ENCODE measurements at places on chromosomes 5 and 9. TPM values are rescaled to one million over a fixed set of nuclear protein-coding genes. Genes with fewer than 3 reads are reported as not detected.

DNA sequence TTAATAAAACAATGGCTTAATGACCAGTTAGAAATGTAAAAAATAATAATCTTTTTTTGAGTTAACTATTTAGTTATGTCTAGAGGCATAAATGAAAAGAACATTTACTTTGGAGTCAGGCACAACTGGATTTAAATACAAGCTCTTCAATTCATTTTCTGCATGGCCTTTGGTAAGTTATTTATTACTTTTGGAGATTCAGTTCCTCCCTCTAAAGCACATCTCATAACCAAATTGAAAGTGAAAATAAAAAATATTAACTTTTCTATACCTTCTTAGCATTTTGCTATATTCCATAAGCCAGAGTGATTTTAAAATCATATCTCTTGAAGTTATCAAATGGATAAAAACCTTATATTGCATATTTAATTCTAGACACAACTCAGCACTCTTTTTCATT lies 434.9 kb upstream of the SMARCA2 start:
- H3K4me3 ChIP-seq = no peak overlapping the region
- H3K36me3 ChIP-seq = no peaks in the 10 kb centered on the region
- no peak overlapping the region for H3K27ac ChIP-seq
- no peaks in the 10 kb centered on the region for H3K27me3 ChIP-seq

- H3K27me3 ChIP-seq = peaks cover 39% of the 10 kb centered on the region
- no peaks in the 10 kb centered on the region for H3K36me3 ChIP-seq
- H3K4me1 ChIP-seq = no peaks in the 10 kb centered on the region
- DNase-seq = no peak
- H3K4me3 ChIP-seq = no peak overlapping the region
Measured at GRCh38 chr5:63959177-63959982, 2.9 kb downstream of the HTR1A start.

- H3K27ac ChIP-seq = no peak overlapping the region
- H3K4me1 ChIP-seq = no peaks in the 10 kb centered on the region
- H3K27me3 ChIP-seq = no peaks in the 10 kb centered on the region
- H3K4me3 ChIP-seq = no peak overlapping the region
Measured at GRCh38 chr5:131218392-131218791, 45.5 kb upstream of the CDC42SE2 start.

DNA sequence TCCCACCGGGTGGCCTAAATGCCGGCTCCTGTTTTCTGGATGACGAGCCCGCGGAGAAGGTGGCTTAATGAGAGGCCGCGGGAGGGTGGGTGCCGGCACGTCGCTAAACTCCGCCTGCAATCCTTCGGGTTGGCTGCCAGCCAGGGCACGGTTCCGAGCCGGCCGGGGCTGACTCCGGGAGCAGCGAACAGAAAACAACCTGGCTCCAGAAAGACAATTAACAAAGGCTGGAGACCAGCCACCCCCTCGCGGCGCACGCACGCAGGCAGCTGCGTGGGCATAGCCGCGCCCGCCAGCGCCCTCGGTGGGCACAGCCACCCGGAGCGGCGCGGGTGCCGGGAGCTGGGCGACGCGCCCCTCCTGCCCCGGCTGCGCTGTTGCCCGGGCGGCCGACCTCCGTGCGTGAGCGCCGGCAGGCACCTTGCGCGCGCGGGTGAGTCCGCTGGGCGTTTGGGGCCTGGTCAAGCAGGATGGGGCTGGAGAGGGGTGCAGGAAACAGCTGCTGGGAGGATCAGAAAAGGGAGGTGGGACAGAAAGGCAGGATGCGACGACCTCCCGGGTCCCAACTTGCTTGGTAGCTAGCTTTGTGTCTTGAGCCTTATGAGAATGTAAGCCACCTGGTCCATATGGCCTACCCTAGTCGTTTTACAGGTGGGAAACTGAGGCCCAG lies at the start of gene ARHGEF37:
ARHGEF37 (plus strand) TSS at position 307 of the 670 bp plus-strand sequence. CDS start 16,272 bp downstream, outside the sequence.
- peaks cover 14% of the 10 kb centered on the region for H3K4me1 ChIP-seq
- peak within 1 kb of the TSS; percentile 31 for H3K4me3 ChIP-seq
- DNase-seq = no peak
- no peaks in the 10 kb centered on the region for H3K36me3 ChIP-seq

- H3K27me3 ChIP-seq = no peaks in the 10 kb centered on the region
- peak overlapping the region; percentile 99 for H3K27ac ChIP-seq
- H3K4me1 ChIP-seq = peaks cover 72% of the 10 kb centered on the region
Measured at GRCh38 chr9:114370251-114370967, 17.4 kb downstream of the AKNA start.

Gene CDX1
- total RNA-seq = 0.85 TPM

DNA sequence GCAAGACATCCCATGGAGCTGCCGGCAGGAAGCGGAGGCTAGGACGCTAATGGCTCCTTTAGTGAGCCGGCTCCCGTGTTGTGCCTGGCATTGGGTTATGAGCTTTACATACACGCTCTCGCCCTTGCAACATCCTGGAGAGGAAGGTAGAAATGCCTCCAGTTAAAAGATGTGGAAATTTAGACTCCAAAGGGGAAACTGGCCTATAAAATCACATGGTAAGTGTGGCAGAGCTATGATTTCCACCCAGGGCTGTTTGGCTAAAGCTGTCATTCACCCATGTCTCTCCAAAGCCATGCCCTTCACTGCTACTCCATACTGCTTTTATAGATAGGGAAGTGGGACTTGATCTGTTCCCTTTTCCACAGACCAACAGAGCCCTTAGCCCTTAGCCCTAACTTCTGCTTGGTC lies 5.2 kb downstream of the GM2A start:
- H3K4me3 ChIP-seq = no peak overlapping the region
- DNase-seq = no peak
- H3K4me1 ChIP-seq = peaks cover 16% of the 10 kb centered on the region
- H3K27me3 ChIP-seq = no peaks in the 10 kb centered on the region

Gene NR5A1
- 0.52 TPM for total RNA-seq

Gene CD180
- 1.3 TPM for total RNA-seq

DNA sequence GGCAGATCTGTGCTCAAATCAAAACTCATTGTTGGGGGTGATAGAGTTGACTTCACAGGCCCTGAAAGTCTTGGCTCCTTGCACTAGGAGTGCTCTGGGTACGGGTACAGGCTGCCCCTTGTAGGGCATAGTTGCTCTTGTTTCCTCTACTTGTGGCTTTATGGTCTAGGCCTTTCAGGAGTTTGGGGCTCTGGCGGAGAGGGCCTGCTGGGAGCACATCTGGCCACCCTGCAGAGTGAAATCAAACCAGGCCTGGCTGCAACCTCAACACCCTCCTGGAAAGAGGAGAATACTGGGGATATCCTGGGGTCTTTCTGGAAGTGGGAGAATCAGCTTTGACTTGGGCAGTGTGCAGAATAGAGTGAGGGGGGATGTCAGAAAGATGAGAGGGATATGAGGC lies 1.5 kb downstream of the TGFBI start:
- H3K4me1 ChIP-seq = peaks cover 7% of the 10 kb centered on the region
- no peak overlapping the region for H3K4me3 ChIP-seq
- H3K36me3 ChIP-seq = no peaks in the 10 kb centered on the region
- H3K27me3 ChIP-seq = peaks cover 42% of the 10 kb centered on the region
- no peak for DNase-seq

Gene SOX30
- total RNA-seq = 0.24 TPM

DNA sequence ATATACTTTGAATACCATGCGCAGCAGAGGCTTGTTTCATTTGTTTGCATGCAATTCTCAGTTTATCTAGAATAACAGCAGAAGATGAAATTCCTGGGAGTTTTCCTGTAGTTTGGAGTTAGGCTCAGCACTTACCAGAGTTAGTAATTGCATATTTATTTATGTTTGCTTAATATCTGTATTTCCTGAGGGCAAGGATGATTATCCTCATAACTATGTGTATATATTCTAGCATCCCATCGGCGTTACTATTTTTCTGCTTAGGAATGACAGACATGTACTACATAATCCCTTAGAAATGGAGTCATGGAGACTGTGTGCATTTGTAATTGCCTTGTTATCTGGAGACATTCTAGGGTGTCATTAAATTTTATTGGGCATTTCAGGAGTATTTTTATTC lies 1184.8 kb downstream of the DTWD2 start:
- no peak for DNase-seq
- H3K4me3 ChIP-seq = no peak overlapping the region
- H3K36me3 ChIP-seq = no peaks in the 10 kb centered on the region
- no peaks in the 10 kb centered on the region for H3K27me3 ChIP-seq
- no peaks in the 10 kb centered on the region for H3K4me1 ChIP-seq

Gene IL4
- total RNA-seq = 4.5 TPM

GRCh38 chr5:66617991-66618768 lies 22.0 kb downstream of the MAST4 start:
- no peak overlapping the region for H3K27ac ChIP-seq
- H3K27me3 ChIP-seq = no peaks in the 10 kb centered on the region
- DNase-seq = no peak
- peaks cover 24% of the 10 kb centered on the region for H3K4me1 ChIP-seq
- H3K4me3 ChIP-seq = no peak overlapping the region

Gene PCDHAC1
- total RNA-seq = 0.05 TPM

- no peak overlapping the region for H3K4me3 ChIP-seq
- peaks cover 72% of the 10 kb centered on the region for H3K27me3 ChIP-seq
- no peak for DNase-seq
- H3K36me3 ChIP-seq = no peaks in the 10 kb centered on the region
- H3K27ac ChIP-seq = no peak overlapping the region
Measured at GRCh38 chr5:77846422-77847128, 70.4 kb upstream of the TBCA start.

DNA sequence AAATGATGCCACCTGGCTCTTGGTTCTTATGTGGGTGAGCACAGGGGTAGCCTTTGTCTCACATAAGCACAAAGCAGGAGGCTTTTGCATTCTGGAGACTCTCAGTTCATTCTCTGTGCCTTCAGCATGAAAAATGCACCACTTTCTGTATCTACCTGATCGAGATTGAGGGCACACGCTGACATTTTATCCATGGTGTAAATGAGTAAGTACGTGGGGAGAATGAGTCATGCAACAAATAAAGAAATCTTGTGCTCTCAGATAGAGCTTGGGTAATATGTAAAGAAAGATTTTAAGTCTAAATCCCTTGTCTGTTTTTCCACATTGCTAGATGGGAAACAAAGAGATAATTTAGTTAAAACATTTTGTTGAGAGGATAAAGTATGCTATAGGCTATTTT lies 607.2 kb upstream of the WWC1 start:
- H3K27me3 ChIP-seq = no peaks in the 10 kb centered on the region
- no peak overlapping the region for H3K4me3 ChIP-seq
- H3K27ac ChIP-seq = no peak overlapping the region
- H3K4me1 ChIP-seq = no peaks in the 10 kb centered on the region
- no peak for DNase-seq

DNA sequence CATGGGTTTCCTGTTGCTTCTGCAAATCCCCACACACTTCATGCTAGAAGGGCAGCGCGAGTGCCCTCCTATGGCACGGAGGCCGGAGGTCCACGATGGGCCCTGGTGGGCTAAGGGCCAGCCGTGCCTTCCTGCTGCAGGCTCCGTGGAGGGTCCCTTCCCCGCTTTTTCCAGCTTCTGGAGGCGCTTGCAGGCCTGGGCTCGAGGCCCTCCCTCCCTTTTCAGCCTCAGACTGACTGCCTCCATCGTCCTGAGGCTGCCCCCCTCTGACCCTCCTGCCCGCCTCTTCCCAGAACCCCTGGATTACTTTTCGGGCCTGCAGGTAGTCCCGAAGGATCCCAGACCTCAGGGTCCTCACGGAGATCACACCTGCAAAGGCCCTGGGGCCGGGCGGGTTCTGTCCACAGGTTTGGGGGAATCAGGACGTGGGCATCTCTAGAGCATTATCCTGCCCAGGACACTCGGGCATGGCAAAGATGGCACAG lies 3.2 kb upstream of the TERT start:
- peaks cover 39% of the 10 kb centered on the region for H3K4me1 ChIP-seq
- no peak for DNase-seq
- no peak overlapping the region for H3K27ac ChIP-seq
- no peaks in the 10 kb centered on the region for H3K27me3 ChIP-seq

- no peak overlapping the region for H3K4me3 ChIP-seq
- H3K27ac ChIP-seq = no peak overlapping the region
- DNase-seq = no peak
- H3K36me3 ChIP-seq = no peaks in the 10 kb centered on the region
Measured at GRCh38 chr5:93348231-93348630, 232.8 kb downstream of the NR2F1-AS1 start.

- DNase-seq = no peak
- H3K4me1 ChIP-seq = no peaks in the 10 kb centered on the region
- H3K27me3 ChIP-seq = no peaks in the 10 kb centered on the region
- peaks cover 9% of the 10 kb centered on the region for H3K36me3 ChIP-seq
Measured at GRCh38 chr5:75558221-75558620, 46.5 kb downstream of the POLK start.

GRCh38 chr9:128495296-128495695 lies 9.2 kb upstream of the GLE1 start:
- no peak overlapping the region for H3K4me3 ChIP-seq
- DNase-seq = no peak
- no peaks in the 10 kb centered on the region for H3K4me1 ChIP-seq
- H3K27ac ChIP-seq = no peak overlapping the region
- peaks cover 86% of the 10 kb centered on the region for H3K36me3 ChIP-seq

Gene SPATA9
- total RNA-seq = 0.19 TPM

GRCh38 chr5:29307478-29307877 lies 1886.0 kb upstream of the CDH6 start:
- H3K27me3 ChIP-seq = no peaks in the 10 kb centered on the region
- no peak overlapping the region for H3K27ac ChIP-seq
- H3K4me3 ChIP-seq = no peak overlapping the region
- no peaks in the 10 kb centered on the region for H3K36me3 ChIP-seq
- no peak for DNase-seq

Gene ANKRD18A
- total RNA-seq = 2.8 TPM

Gene ADAMTS6
- total RNA-seq = 11.5 TPM

Gene C5orf24
- 11.7 TPM for total RNA-seq

Gene CNTFR
- 3.9 TPM for total RNA-seq
